Hematopoietic multipotent progenitor cell treated with erythropoietin and hydrocortisone succinate and interleukin-3 and kit ligand, for 8 days (in vitro differentiated cells): ENCODE measurements at places on chromosomes 1 and 21.

DNA sequence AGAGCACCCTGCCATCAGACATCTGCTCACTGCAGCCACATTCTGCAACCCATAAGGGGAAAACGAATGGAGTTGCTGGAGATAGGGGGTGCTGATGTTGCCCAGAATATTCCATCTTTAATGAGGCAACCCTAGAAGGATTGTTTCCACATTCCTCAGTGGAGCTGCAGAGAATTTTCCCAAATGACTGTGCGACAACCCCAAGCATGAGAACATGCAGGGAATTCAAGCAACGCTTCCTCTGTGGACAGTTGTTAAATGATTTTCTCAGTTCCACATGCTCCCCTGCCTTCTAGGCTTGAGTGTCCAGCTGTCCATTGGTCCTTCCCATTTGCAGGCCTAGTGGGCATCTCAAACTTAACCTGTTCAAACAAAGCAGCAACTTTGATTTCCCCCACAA lies 20.5 kb upstream of the UBL4B start:
- DNase-seq, result no peak

DNA sequence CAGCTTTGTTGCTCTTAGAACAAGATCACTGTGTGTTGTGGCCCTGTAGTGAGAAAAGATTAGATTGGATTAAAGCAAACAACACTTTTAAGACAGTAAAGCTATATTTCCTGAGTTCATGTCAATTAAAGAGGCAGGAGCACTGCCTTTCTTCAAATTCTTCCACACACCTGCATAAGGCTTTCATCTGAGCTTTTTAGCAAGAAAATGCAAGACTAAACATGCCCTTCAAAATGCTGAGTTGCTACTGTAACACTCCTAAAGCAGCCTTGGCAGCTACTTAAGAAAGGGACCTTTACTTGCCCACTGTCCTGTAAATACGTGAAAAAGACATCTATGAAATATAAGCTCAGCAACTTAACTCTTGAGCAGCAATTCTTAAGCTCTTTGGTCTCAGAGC lies 11.8 kb downstream of the DPH5 start:
- no peak for DNase-seq

DNA sequence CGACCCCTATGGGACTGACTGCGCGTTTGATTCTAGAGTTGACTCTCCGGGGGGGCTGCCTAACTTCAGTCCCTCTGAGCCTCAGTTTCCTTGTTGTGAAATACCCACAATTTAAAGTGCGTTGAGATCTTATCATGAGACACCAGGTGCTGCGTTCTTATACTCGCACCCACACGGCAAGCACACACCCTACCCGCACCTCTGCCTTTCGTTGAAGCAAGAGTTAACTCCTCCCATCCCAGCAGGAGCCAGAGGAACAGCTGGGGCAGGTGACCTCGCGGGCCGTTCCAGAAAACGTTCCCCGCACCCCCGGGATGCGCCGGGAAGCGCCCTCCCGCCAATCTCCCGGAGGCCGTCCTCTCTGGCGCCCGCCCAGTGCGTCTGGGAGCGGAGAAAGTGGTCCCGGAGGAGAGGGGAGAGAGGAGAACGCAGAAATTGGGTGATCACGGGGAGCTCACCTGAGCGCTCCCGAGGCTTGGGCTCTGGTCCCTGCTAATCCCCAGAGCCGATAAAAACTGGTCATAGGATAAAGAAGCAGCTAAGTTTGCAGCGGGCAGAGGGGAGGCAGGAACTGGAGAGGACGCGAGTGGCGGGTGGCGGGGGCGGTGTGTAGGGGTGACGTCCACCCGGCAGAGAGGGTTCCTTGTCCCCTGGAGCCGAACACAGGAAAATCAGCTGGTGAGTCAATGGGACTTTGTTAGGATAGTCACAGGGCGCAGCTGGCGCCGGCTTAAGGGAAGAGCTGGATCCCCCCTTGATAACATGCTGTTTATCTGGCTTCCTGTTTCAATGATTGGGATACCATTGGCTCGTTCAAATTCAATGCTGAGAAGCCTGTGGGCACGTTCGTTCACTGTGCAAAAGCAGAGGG lies 869 bp downstream of the NAV1 start:
- DNase-seq, result peak; percentile 23

GRCh38 chr1:207673399-207673798 lies 28.5 kb downstream of the CR1L start:
- no peak for DNase-seq

GRCh38 chr1:167899253-167899681 lies 14.7 kb downstream of the ADCY10 start:
- no peak for DNase-seq

DNA sequence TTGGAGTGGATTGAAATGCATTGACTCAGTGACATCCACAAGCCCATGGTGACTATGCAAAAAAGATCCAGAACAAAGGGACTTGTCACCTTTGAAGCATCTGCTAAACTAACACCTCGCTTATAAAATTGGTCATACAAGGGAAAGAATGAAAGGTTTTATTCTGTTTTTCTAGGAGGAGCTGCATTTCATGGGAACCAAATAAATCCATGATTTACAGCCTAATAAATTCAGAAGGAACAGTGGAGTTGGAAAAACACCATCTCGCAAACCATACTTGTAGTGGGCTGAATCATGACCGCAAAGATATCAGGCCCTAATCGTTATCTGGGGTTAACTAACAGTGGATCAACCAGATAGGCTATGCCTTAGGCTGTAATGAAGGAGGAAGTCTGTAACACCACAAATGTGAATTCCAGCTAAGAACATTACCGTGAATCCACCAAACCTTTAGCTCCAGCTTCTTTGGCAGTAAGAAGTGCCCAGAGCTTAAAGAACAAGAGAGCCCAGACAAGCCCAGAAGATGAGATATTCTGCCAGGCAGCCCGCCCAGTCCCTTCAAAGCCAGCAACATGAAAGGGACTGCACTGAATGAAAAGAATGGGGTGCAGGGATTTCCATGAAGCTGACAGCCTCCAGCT lies 27.4 kb downstream of the RSPH1 start:
- DNase-seq, result peak; percentile 38

- peak; percentile 48 for DNase-seq
These were observed 3.0 kb downstream of the GPN2 start for GRCh38 chr1:26887125-26887524.

- DNase-seq, result no peak
These were observed 79.8 kb downstream of the USP1 start for GRCh38 chr1:62516600-62516999.

- peak; percentile 22 for DNase-seq
These were observed 331.6 kb downstream of the SRGAP2C start for GRCh38 chr1:121516234-121516967.

- no peak for DNase-seq
These were observed 9.6 kb downstream of the EPHX1 start for GRCh38 chr1:225819346-225820192.

DNA sequence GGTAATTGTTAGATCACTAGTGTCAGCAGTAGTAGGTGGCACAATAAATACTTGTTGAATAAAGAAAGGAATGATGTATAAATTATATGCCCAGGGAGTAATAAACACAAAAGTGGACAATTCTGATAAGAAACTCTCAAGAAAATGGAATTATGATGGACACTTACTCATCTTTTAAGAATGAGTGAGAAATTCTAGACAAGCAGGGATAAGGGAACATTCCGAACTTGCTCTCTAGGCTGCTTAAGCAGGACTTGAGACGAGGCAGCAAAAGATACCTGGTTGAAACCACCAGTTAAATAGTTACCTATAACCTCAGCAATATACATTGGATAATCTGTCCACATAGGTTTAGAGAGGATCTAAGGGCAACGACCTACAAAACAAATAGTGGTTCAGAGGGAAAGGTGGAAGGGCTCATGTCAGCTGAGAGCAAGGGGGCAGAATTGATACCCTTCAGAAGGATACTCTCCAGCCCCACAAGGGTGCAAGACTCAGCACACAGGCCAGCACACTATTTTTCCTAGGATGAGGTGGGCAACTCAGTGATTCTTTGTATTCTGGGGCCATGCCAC lies 46.3 kb downstream of the XCL2 start:
- no peak for DNase-seq

DNA sequence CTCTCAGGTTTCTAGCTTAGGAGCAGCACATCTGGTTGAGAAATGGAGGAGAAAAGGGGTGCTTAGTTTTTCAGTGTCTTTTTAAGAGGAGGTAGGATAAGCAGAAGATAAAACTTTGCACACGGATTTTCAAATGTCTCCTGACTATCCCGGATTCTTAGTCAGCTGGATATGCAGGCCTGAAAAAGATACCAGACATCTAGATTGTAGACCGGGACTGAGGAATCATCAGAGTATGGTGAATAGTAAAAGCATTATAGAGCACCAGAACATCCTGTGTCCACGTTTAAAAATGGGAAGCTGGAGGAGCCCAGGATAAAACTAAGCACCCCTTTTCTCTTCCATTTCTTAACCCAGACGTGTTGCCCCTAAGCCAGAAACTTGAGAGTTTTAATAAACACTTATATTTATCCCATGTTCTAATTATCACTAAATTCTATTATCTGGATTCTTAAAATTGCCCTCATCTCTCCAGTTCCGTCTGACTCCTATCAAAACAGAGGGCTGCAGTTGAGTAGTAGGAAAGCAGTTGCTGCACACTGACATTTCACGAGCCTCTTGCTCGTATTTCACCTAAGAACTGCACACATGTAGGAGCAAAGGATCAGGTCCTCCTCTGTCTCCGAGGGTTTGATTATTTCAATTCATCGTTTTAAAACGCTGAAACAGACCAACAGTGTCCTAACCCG lies 609 bp downstream of the PIGK start:
- no peak for DNase-seq

DNA sequence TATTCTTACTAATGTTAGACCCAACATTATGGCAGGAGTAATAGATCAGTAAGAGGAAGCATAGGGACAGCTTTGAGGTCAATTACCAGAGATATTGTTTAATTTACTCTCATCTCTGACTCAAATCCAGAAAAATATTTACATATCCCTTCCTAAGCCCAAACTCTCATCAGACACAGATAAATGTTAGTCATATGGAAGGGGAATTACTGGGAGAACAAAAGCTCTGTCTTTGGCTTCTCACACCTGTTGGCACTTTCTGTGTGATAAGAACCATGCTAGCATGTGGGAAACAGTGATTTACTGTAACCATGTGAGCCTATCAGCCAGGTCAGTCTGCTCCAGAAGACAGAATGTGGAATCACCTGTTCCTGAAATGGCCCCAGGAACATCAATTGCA lies 72.4 kb downstream of the DUSP10 start:
- DNase-seq, result no peak

DNA sequence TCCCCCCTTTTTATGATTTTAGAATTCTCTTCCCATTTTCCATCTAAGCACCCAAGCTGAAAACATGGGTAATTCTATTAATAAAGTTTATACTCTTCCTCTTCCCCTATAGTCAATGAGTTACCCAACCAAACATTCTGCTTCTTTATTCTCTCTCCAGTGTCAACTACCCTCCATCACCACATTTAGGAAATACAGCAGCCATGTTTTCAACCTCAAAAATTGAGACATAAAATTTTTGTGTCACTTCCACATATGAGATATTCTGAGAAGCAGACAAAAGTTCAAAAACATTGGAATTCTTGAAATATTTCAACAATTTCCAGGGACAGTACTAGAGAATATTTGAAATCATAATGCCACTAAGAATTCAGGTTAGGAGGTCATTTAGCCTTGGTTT lies 64.8 kb upstream of the ATP1A1 start:
- DNase-seq, result no peak

- no peak for DNase-seq
These were observed 1.4 kb downstream of the FAM76A start for GRCh38 chr1:27727126-27727525.

- DNase-seq, result no peak
These were observed 81.5 kb downstream of the CAMK2N1 start for GRCh38 chr1:20404466-20404865.

DNA sequence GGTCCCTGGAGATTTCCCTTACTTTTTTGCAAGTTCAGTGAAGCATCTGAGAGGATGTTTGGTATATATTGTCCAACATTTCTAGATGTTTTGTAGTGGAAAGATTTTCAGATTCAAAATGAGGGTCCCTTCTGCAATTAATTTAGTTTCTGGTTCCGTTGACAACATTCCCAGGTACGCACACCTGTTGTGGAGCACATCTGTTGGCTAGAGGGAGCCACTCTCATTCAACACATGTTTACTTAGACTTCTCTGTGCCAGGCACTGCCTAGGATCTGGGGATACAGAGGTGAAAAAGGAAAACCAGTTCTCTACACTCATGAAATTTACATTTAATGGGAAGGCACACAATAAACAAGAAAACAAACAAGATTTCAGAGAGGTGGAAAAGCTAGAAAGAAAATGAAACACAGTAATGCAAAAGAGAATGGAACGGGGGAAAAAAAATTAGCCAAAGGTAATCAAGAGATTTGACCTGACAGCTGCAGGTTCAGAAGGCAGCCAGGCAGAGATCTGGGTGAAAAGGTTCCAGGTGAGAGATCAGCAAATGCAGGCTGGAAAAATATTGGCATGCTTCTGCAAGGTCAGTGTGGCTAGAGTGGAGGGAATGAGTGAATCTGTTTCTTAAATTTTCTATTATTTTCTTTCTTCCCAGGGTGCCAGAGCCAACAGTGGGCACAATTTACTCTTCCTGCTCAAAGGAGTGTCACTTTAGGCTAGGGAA lies 48.4 kb upstream of the KAZN start:
- no peak for DNase-seq

- no peak for DNase-seq
These were observed 12.1 kb downstream of the IL24 start for GRCh38 chr1:206909161-206909882.

DNA sequence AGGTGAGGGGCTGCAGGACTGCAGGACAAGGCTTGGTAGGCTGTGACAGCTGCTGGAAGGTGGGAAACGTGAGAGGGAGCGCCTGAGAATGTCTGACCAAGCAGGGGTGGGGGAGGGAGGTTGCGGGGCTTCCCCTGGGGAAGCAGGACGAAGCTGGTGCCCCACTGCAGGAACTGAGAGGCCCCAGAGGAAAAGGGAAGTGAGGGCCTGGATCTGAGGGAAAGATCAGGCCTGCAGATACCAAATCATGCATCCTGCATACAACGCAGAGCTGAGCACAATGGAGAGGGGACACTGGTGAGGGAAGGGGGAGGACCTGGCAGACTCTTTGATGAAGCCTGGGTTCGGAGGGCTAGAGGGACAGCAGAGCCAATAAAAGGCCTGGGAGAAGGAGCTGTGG lies 65.7 kb upstream of the BACE2 start:
- DNase-seq, result no peak

- no peak for DNase-seq
These were observed 76.5 kb downstream of the ATP1A1 start for GRCh38 chr1:116449578-116449977.

- no peak for DNase-seq
These were observed 591.8 kb downstream of the ADGRL2 start for GRCh38 chr1:82392513-82392912.
